ENCODE measurements at places on chromosomes 5 and 9.

DNA sequence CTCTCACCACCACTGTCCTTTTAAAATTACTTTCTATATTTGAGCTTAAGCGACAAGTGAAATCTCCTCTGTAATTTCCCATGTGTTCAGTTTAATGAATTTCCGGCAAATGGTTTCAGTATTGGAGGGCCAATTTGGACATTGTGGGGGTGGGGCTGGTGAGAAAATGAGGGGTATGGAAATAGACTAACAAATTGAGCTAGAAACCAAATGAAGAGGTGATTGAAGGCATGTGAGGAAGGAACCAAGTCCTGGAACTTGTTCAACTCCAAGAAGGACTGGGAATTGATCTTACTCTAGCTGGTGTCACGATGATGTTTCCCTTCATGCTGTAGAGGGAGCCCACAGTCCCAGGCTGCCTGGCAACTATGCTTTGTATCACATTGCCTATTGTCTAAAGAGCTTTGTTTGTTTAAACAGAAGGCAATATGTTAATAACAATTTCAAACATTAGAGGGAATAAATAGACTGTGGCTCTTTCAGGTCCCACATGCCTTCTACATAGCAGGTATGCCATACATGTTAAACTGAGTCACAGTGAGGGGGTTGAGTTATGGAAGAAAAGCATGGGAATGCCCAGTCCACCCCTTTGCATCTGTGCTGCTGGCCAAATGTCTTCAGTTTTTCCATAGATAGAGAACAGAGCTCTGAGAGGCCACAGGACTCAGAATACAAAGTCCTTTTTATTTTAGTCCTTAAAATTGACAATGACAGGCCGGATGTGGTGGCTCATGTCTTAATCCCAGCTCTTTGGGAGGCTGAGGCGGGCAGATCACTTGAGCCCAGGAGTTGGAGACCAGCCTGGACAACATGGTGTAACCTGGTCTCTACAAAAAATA lies 25.0 kb upstream of the MATR3 start:
- DNase-seq = no peak

- no peak for DNase-seq
These were observed 308.1 kb upstream of the GRAMD2B start for GRCh38 chr5:126115059-126115629.

- no peak for DNase-seq
These were observed 17.1 kb downstream of the STRBP start for GRCh38 chr9:123251324-123251723.

DNA sequence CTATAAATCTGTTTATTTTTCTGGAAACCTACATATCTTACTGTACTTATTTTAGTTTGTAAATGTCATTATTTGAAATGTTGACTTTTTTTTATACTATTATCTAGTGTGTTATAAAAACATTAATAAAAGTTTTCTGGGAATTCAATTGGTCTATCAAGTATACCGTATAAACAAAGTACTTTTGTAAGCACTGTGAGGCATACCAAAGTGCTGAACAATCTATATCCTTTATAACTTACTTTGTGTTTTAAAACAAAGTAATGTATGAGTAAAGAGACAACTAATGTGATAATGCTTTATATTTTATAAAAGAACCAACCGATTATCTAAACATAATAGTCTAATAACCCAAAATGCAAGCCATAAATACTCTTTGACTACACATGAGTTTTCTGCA lies 23.1 kb downstream of the EDIL3 start:
- DNase-seq = no peak

- no peak for DNase-seq
These were observed 310.8 kb upstream of the DMRT1 start for GRCh38 chr9:530681-531080.
